ENCODE measurements at places on chromosomes 12 and 14. TPM values are rescaled to one million over a fixed set of nuclear protein-coding genes. Genes with fewer than 3 reads are reported as not detected.

DDX11 gene
- 22.3 TPM for total RNA-seq

GRCh38 chr12:12925388-12925787, 26.6 kb downstream of the GPRC5D start:
- DNase-seq = no peak

GRCh38 chr12:7161811-7162210, 27.7 kb upstream of the PEX5 start:
- no peak for DNase-seq

- DNase-seq = peak; percentile 6
These were observed 20.3 kb upstream of the TMX1 start for GRCh38 chr14:51219473-51220448.
